ENCODE measurements at places on chromosomes 7 and 10. TPM values are rescaled to one million over a fixed set of nuclear protein-coding genes. Genes with fewer than 3 reads are reported as not detected.

SCIN gene
- under 0.01 TPM for total RNA-seq

GRCh38 chr7:36391436-36392198, 2.0 kb downstream of the ANLN start:
- no peak for DNase-seq

GRCh38 chr7:27145914-27146412, 1.6 kb downstream of the HOXA6 start:
- DNase-seq = no peak

- DNase-seq = no peak
These were observed 40.3 kb upstream of the LRRC17 start for GRCh38 chr7:102872460-102872859.

DNA sequence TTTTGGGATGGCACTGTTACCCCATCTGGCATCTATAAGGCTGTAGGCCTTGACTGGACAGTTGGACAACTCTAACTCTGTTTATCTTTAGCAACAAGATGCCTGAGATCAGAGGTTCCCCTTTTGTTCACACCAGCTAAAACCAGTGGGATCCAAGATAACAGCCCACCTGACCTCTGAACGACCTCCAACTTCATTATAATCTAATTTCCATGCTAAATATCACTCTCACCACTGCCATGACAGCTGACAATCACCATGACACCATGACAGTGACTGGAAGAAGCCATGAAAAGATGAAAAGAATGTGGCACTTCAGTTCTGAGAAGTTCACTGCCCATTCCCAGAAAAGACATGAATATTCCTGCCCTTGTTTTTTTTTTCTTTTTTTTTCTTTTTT, 281.4 kb upstream of the TAC1 start:
- DNase-seq = no peak

DNA sequence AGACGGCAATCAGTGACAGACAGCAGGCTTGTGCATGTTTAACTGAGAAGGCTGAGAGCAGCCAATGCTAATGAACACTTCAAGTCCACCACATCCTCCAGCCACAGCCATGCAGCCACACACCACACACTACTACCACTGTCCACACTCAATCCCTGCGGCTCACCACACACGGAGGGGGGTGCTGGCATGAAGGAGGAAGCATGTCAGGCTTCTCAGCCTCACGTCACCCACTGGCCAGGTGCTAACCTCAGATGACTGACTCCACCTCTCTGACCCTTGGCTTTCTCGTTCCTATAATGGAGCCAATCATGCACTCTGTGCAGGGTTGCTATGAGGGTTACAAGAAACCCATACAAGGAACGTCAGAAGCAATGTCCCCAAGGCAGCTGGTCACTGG, 165.4 kb upstream of the RNF32 start:
- no peak for DNase-seq

DNA sequence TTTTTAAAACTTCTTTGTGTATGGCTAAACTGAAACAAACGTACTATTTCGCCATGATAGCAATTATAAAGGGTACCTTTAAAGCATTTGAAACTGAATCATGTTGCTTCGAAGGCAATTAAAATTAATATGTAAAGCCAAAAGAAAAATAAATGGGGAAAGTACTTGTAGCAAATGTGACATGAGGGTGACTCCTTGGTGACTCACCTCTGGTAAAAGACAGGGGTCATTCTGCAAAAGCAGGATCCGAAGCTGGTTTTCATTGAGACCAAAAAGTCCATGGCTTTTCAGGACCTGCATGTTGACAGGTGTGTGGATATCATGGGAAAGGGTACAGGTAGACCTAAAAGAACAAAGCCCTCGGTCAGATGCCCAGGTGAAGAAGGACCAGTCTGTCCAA, 1.5 kb downstream of the ZC3HAV1L start:
- DNase-seq = no peak

DNA sequence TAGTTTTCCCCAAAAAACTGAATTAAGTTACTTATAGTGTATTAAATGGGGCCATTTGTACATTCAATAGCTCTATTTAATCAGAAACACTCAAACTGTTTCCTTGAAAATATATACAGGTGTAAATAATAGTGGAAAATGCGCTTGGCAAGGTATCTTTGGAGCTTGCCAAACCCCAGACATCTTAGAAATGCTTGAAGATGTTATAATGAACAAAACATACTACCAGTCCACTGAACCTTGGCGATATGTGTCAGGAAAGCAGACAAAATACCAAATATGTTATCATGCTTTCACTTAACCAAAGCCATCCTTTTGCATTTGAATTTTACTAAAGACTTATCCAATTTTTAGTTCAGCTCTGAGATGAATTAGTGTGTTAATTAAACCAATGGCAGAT, 352.7 kb upstream of the SEMA3A start:
- DNase-seq = no peak

DNA sequence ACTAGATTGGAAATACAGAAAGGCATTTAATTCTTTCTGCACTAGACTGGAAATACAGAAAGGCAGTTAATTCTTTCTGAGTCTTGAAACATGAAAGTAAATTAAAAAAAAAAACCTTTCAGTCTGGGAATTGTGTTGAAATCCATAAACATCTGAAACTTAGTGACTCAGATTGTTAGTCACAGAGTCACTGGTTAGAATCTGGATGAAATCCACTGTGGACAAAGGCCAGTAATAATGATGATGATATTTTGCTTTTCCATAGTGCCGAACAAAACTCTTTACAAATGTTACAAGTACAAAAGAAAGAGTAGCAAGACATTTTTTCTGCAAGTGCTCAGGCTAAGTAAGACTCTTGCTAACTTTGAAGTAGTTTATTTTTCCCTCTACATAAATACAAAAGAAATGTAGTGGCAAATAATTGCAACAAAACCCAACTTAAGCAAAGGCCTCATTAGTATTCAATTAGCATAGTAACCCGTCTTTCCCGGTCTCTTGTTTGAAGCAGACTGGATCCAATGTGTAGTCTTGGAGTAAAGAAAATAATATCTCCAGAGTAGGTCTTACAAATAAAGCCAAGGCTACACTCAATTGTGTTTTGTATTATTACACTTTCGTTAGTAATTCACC, 5.8 kb upstream of the PRTFDC1 start:
- DNase-seq = no peak

Measured in hematopoietic multipotent progenitor cell (in vitro differentiated cells).